ENCODE measurements at places on chromosomes 3 and 15.

DNA sequence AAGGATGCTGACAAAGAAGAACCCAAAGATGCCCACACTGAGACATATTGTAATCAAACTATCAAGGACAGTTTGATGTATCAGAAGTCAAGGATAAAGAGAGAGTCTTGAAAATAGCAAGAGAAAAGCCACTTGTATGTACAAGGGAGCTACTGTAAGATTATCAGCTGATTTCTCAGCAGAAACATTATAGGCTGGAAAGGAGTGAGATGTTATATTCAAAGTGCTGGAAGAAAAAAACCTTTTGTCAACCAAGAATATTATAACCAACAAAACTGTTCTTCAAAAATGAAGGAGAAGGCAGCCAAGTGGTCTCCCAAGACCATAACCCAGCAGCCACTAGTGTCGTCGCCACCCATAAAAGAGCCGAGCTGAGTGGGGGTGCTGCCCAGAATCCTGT lies 93.2 kb downstream of the KLF13 start:
- no peak for DNase-seq

- peak; percentile 13 for DNase-seq
Measured at GRCh38 chr15:41490355-41490754, 3.3 kb upstream of the ITPKA start.

DNA sequence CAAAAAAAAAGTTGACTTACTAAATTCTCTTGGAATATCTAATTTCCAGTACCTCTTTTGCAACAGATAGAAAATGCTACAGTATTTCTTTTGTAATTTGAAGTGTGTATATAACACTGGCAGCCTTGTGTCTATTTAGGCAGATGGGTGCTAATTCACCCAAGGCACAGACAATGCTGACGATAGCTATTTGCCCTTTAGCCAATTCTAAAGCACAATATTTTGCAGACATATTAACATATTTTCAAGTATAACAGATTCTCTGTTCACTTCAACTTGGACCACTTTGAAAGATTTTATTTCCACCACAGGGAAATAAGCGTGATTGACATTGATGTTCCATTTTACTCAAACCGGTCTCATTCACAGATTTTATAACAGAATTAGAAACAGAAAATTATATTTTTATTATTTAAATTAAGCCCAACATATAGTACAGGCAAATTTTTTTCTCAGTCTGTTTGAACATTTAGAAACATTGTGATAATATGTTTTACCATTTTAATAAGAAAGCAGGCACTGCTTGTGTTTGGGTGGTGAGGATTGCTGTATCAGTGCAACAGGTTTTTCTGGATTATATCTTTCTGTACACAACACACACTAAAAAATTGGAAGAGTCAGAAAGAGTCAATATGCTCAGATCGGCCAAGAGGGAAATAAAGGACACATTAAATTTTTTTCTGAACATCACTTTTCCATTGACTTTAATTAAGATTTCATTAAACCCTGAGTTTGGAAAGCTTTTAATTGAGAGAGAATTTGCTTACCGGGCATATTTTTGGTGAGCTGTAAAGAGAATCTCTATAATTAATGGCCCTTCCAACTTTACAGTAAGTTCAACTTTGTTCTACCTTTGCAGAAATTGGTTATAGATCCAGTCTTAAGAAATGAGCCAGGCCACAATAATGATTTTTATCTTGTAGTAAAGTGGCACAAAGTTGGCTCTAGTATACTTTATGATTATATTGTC lies 327.3 kb upstream of the NR2F2 start:
- no peak for DNase-seq

DNA sequence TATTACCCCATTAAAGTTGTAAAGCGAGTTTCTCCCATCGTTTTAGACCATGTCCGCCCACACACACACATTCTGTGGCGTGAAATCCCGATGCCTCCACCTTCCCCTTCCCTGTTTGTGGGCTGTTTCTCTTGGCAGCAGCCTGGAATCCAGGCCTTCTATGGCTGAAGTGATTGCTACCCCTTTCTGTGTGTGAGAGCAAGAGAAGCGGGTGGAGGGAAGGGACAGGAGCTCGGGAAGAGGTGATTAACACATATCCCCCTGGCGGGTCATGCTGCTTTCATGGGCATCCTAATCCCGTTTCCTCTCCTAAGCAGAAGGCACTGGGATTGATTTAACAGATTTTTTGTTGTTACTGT lies 283.8 kb upstream of the RGMA start:
- no peak for DNase-seq

DNA sequence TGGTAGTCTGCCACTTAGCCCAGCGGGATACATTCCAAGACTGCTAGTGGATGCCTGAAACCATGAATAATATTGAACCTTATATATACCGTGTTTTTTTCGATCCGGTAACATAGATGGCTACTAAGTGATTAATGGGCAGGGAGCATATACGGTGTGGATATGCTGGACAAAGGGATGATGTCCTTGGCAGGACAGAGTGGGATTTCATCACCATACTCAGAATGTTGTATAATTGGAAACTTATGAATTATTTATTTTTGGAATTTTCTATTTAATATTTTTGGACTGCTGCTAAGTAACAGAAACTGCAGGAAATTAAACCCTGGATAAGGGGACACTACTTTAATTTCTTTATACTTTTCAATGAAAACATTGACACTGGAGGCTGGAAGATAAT lies 53.2 kb downstream of the ASTE1 start:
- DNase-seq: no peak
